ENCODE measurements at places on chromosomes 16 and 17.

DNA sequence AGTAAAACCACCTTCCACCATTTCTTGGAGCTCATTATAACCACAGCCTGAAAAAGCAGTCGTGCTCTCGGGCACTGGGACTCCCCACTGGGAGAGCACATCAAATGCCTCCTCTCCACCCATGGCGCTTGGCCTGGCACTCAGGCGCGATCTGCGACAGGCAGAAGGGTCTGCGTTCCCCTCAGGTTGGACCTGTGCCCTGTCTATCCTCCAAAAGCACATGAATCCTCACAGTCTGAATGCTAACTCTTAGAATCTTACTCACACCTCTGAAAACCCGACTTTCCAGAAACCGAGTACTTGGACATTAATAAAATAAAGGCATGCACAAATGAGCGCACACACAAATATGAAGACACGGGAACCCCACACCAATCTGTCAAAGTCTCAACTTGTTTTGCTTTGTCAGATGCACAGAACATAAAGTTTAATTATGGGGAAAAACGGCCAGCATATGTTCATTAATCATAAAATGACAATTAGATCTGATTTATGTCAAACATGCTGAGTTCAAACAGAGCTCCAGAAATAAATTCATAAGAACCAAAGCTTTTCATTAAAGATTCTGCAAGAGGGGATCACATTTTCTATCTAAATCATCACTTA lies 20.5 kb upstream of the FAAP100 start:
- DNase-seq, result no peak

- DNase-seq, result no peak
Observed at GRCh38 chr16:11636172-11636721, 32.0 kb upstream of the SNN start.

GRCh38 chr17:16948587-16949376 lies 23.1 kb downstream of the TNFRSF13B start:
- no peak for DNase-seq

DNA sequence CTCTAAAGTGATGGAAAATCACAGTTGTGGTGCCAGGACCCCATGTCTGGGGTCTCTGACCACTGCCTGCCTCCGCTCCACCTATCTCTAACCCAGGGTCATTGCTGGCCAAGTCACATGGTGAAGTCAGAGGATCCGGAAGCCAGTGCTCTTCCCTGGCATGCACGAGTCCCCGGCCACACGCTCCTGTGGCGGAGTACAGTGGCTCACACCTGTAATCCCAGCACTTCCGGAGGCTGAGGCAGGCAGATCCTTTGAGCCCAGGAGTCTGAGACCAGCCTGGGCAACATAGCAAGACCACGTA lies 21.5 kb upstream of the RBFOX3 start:
- DNase-seq, result no peak

- DNase-seq, result no peak
Observed at GRCh38 chr17:46896991-46897390, 26.0 kb upstream of the GOSR2 start.

GRCh38 chr16:27756206-27756970 lies 206.4 kb downstream of the KATNIP start:
- DNase-seq, result no peak

GRCh38 chr16:89202422-89203215 lies 2.3 kb upstream of the SLC22A31 start:
- DNase-seq, result no peak

GRCh38 chr16:65178151-65178550 lies 56.3 kb upstream of the CDH11 start:
- no peak for DNase-seq
